Activated CD4-positive, alpha-beta memory T cell treated with anti-CD3 and anti-CD28 coated beads, Interleukin-2, amount 10 ng/mL, durations not matched to agents 7 days and 5 days (primary cell): ENCODE measurements at places on chromosomes 12 and 14. TPM values are rescaled to one million over a fixed set of nuclear protein-coding genes. Genes with fewer than 3 reads are reported as not detected.

DNA sequence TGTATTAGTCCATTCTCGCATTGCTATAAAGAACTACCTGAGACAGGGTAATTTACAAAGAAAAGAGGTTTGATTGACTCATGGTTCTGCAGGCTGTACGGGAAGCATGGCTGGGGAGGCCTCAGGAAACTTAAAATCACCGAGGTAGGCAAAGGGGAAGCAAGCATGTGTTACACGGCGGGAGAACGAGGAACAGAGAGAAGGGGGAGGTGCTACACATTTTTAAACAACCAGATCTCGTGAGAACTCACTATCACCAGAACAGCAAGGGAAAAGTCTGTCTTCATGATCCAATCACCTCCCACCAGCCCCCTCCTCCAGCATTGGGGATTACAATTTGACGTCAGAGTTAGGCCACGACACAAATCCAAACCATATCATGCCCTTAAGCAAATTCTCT, 13.3 kb upstream of the MAX start:
- H3K4me3 ChIP-seq = no peak overlapping the region
- peaks cover 6% of the 10 kb centered on the region for H3K27me3 ChIP-seq
- peaks cover 2% of the 10 kb centered on the region for H3K4me1 ChIP-seq
- H3K27ac ChIP-seq = no peak overlapping the region
- H3K36me3 ChIP-seq = no peaks in the 10 kb centered on the region
- DNase-seq = no peak

- no peak overlapping the region for H3K27ac ChIP-seq
- H3K36me3 ChIP-seq = no peaks in the 10 kb centered on the region
- H3K27me3 ChIP-seq = no peaks in the 10 kb centered on the region
- no peak overlapping the region for H3K4me3 ChIP-seq
- no peak for DNase-seq
- no peaks in the 10 kb centered on the region for H3K4me1 ChIP-seq
Observed at GRCh38 chr14:45838597-45838996, 585.6 kb upstream of the MIS18BP1 start.

Gene ITGA7
- total RNA-seq = 1.9 TPM

Gene PLEKHD1
- 0.13 TPM for total RNA-seq

DNA sequence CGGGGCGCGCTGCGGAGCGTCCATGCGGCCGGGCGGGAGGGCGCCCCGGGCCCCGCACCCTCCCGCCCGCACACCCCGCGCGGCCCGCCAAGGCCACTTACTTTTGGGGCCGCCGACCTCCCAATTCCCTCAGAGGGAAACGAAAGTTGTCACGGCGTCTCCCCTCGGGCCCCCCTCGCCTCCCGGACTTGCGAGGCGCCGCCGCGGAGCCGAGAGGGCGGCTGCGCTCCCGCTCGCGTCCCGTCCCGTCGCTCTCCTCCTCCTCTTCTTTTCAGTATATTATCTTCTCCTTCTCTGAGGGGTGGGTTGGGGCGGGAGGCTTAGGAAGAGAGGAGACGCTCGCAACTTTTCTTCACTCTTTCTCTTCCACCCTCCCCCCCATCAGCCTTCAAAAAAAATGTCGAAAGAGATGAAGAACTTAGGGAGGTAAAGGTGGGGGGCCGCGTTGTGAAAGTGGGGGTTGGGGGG, 613 bp downstream of the DUSP16 start:
- H3K27me3 ChIP-seq = no peaks in the 10 kb centered on the region
- H3K4me3 ChIP-seq = peak overlapping the region; percentile 80
- DNase-seq = peak; percentile 47
- peaks cover 32% of the 10 kb centered on the region for H3K36me3 ChIP-seq
- H3K27ac ChIP-seq = peak overlapping the region; percentile 79

- no peak overlapping the region for H3K4me3 ChIP-seq
- DNase-seq = peak; percentile 14
- H3K36me3 ChIP-seq = no peaks in the 10 kb centered on the region
- H3K4me1 ChIP-seq = no peaks in the 10 kb centered on the region
- peaks cover 6% of the 10 kb centered on the region for H3K27me3 ChIP-seq
Observed at GRCh38 chr14:99724196-99724891, 40.2 kb downstream of the CYP46A1 start.

Gene EPYC
- total RNA-seq = not detected

DNA sequence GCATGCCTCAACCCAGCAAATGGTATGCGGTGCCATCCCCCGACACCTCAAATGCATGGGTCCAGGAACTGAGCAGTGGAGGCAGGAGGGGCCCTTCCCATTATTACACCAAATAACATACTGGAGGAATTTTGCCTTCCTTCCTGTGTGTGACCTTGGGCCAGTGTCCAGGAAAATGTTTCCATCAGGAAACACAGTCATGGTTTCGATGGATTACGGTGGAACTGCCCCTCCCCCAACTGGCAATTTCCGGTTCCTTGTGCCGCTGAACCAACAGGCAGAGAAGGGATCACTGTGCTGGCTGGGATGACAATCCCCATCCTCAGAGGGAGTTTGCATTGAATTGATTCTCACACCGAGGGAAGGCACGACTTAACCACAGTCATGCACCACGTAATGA, 9.1 kb upstream of the CDC42BPB start:
- H3K27me3 ChIP-seq = peaks cover 21% of the 10 kb centered on the region
- H3K36me3 ChIP-seq = no peaks in the 10 kb centered on the region
- H3K4me1 ChIP-seq = no peaks in the 10 kb centered on the region
- DNase-seq = no peak
- H3K27ac ChIP-seq = no peak overlapping the region
- no peak overlapping the region for H3K4me3 ChIP-seq
